Stimulated activated CD4-positive, alpha-beta T cell treated with anti-CD3 and anti-CD28 coated beads, Interleukin-4, amount 100 ng/mL, for 24 hours (primary cell): ENCODE measurements at places on chromosomes 16 and 17.
A peak's percentile ranks its signal among the peaks of the same experiment; 100 is the strongest.

DNA sequence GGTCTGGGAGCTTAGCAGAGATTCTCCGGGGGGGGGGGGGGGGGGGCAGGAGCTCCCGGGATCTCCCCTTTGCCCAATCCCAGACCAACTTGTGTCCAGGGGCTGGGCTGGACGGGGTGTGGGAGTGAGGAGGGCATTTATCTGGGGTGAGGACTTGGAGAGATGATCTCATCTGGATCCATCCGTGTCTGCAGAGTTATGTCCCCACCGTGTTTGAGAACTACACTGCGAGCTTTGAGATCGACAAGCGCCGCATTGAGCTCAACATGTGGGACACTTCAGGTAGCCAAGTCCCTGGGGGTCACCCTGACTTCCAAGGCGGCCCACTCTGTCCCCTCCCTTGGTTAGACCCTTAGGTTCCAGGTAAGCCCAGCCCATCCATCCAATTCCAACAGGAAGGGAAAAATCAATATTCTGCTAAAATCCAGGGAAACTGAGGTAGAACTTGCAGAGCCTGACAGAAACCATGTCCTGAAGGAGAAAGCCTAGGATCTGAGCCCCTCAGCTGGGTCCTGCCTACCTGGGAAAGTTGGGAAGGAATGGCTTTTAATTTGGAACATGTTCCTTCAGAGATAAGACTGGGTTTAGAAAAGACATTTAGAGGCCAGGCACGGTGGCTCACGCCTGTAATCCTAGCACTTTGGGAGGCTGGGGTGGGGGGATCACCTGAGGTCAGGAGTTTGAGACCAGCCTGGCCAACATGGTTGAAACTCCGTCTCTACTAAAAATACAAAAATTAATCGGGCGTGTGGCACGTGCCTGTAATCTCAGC is 921 bp downstream of the RND2 start:
- no peak for DNase-seq

GRCh38 chr17:57488856-57489255 is 232.5 kb downstream of the MSI2 start:
- DNase-seq = no peak

DNA sequence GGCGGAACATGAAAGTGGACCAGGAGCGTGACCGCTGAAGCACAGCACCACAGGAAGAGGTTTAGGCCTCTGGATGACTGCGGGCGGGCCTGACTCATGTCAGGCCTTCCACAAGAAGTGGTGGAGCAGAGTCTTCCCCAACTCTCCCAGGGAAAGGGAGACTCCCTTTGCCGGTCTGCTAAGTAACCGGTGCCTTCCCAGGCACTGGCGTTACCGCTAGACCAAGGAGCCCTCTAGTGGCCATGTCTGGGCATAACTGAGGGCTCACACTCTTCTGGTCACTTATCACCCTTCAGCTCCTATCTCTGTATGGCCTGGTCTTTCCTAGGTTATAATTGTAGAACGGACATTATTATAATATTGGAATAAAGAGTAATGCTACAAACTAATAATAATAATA is 1931.9 kb downstream of the TP53TG3F start:
- no peak for DNase-seq

DNA sequence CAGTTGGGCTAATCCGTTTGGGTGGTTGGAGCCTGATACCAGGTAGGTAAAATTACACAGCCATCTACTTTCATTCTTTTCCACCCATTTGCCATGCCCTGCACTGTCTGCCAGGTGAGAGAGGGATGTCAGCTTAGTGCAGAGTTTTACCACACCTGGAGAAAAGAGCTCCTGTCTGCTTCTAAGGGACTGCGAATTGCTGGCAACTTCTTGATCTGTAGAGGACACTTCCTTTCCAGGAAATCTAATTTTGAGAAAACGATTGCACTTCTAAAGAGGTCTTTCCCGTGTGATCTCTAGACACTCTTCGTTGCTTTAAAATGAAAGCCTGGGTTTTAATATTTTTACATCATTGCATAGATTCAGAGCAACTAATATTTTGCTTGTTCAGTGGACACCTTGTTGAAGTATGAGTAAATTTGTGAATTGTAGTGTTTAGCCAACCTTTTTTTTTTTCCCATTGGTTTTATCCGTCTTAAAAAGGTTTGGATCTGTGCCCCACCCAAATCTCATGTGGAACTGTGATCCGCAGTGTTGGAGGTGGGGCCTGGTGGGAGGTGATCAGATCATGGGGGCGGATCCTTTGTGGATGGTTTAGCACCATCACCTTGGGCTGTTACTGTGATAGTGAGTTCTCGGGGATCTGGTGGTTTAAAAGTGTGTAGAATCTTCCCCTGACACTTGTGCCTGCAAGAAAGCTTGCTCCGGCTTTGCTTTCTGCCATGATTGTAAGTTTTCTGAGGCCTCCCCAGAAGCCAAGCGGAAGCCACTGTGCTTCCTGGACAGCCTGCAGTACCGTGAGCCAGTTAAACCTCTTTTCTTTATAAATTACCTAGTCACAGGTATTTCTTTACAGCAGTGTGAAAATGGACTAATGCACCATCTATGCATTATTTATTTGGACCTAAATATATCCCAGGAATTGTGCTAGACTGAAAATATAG is 104.6 kb downstream of the PRKCA start:
- no peak for DNase-seq

GRCh38 chr16:81817789-81818567 is 38.9 kb downstream of the PLCG2 start:
- no peak for DNase-seq

DNA sequence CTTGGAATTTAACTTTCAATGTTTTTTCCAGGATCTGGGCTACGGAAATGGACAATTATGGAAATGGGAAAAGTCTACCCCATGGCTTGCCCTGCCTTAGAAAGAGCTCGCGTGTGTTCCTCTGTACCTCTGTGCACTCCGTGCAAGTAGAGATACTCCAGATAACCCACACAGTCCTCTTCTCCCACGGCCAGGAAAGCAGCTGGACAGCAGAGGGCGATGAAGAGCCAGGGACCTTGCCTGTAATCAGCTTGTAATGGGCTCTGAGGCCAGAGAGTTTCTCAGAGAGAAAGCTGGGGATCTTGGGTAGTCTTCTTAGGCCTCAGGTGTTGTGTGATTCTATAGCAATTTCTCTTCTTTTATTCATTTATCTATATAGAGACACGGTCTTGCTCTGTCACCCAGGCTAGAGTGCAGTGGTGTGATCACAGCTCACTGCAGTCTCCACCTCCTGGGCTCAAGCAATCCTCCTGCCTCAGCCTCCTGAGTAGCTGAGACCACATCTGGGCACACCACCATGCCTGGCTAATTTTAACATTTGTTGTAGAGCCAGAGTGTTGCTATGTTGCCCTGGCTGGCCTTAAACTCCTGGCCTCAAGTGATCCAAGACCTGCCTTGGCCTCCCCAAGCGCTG is 2.4 kb upstream of the SOCS7 start:
- DNase-seq = peak; percentile 88

GRCh38 chr17:69608141-69608540 is 193.6 kb downstream of the MAP2K6 start:
- no peak for DNase-seq
